ENCODE measurements at places on chromosomes 11 and 22. TPM values are rescaled to one million over a fixed set of nuclear protein-coding genes. Genes with fewer than 3 reads are reported as not detected.

PANX2 gene
- polyA plus RNA-seq = 0.24 TPM

DNA sequence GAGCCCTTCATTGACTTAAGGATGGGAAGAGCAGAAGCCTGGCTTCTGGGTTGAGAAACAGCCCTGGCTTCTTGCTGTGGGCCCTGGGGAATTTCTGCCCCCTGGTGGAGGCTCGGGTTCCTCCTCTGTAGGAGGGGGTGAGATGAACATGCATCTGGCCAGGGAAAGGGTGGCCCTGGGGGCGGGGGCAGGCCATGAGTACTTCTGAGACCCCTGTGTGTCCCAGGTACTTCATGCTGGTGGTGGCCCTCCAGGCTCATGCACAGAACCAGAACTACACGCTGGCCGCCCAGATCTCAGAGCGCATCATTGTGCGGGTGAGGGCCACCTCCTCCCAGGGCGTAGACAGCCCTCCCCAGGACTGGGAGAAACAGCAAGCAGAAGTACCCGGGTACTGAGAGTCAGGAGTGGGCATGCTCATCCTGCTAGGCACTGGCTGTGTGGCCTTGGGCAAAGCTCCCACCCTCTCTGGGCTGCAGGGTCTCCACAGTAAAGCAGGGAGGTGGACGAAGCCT, 15.8 kb downstream of the TMEM258 start:
- DNase-seq = peak; percentile 45

DNA sequence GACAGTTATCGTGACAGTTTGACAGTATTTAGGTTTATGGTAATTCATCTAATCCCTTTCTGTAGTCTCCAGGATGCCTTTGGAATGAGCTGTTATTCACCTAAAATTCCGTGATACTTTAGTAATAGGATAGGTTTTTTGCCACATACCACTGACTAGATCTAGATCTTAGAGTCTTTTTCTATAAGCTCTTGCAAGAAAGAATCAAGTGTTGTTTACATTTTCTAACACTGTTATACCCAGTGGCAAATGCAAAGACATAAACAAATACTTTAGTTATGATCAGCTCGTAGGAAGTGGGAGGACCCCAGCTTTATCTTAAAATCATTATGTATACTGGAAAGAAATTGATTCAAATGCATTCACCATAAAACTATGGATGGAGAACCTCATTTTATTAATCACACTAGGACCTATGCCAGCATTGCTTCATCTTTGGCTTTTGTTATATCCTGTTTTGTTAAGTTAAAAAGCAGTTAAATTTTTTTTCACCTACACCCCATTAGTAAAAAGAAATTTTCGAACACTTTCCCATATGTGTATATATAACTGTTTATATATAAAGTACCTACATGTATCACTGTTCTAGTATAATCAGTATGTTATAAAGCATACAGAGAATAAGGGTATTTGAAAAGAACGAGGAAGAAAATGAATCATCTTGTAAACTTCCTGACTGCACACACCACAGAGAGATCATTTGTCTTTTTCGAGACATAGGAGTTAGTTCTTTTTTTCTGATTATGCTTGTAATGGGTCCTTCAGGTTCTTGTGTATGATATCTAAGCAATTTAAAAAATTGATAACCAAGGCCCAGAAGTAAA, 60.9 kb downstream of the PDHX start:
- peak; percentile 71 for DNase-seq

DNA sequence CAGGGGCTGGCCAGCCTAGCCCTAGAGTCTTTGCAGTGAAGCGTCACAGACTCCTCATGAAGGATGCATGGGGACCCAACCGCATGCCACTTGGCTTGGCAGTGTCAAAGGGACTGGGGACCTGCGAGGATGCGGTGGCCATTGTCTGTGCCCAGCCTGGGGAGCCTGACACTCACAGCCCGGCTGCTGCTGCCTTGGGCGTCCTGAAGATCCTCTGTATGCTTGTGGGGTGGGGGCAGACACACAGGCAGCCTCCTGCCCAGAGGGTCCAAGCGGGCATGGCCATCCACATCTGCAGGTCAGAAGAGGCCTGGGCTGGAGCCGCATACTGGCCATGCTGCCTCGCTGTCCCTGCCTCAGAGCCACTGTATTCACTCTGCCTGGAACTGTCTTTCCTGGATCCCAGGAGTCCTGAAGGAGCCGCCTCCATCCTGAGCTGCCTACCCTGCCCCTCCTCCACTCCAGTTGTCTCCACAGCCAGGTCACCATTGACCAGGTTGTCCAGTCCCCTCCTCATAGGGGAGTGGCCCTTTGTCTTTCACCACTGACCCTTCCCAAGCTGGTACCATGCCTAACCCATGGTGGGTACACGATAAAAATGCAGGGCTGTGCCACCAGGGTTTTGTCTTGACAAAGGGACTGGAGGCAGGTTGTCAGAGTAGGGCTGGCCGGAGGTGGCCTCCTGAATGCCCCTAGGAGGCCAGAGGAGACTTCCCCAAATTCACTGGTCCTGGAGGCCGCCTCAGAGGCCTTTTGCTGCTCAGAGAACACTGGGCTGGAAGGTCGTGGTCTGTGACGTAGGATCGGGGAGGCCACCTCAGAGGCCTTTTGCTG, 107.0 kb downstream of the KCNQ1OT1 start:
- no peak for DNase-seq

DNA sequence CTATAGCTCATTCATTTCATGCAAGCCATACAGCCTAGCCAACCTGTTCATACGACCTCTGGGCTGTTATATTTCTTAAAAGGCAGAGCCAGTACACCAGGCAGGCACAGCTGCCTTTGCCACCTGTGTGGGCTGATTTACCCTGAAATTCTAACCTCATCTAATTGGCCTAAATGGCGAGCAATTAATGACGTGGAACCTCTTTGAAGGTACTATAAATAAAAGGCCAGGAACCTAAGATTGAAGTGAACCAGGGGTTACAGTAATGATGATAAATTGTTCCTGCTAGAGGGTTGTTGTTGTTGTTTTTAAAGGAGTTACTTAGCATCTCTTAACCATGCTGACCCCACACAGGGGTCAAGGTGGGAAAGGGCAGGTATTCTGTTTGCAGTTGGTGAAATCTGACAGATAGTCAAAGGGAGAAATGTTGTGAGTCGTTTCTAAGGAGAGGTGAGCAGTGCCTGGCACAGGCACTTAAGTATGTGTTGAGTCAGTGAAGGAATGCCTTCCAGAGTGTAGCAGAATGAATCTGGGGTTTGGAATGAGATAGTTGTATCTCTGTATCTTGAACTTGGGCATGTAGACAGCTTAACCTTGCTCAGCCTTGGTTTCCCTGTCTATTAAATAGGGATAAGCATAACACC, 213.5 kb upstream of the NAV2 start:
- DNase-seq = no peak

DNA sequence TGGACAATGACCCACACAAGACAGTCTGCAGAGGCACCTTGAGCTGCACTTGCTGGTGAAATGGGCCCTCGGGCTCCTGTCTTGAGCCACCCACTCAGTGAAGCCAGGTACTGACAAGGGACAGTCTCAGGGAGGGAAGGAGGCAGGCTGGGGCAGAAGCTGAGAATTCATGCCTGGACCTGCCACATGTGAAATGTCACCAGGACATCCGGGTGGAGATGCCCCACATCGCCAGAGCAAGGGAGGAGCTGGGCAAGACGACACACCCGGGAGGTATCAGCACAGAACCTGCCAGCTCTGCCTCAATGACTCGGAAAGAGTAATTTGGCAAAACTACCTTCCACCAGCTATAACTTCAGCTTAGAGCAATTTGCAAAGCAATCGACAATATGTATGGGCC, 23.5 kb downstream of the CPT1A start:
- no peak for DNase-seq

OR5B21 gene
- not detected for polyA plus RNA-seq

GRCh38 chr22:50532824-50533796, 3.3 kb upstream of the TYMP start:
- no peak for DNase-seq

MUC6 gene
- polyA plus RNA-seq = 0.31 TPM

CTTN gene
- 99.2 TPM for polyA plus RNA-seq

GRCh38 chr11:44237156-44237555, 72.8 kb downstream of the ALX4 start:
- no peak for DNase-seq

DNA sequence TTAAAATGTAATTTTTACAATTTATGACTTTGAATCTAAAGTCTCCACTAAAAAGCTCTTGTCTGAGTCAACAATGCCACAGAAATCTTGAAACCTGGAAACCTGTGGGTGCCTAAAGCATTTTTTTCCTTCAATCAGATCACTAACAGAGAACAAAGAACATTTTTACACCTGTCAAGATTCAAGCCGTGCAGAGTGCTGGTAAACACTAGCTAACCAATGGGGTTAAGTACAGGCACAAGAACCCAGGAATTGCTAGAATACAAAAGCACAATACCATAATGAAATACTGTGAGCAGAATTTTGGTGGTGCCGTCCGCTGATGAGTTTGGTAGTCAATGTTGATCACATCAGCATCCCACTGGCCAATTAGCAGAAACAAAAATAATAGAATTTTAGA, 380.3 kb upstream of the PITPNB start:
- no peak for DNase-seq

- no peak for DNase-seq
Observed at GRCh38 chr11:35166369-35167360, 27.7 kb downstream of the CD44 start.

DNA sequence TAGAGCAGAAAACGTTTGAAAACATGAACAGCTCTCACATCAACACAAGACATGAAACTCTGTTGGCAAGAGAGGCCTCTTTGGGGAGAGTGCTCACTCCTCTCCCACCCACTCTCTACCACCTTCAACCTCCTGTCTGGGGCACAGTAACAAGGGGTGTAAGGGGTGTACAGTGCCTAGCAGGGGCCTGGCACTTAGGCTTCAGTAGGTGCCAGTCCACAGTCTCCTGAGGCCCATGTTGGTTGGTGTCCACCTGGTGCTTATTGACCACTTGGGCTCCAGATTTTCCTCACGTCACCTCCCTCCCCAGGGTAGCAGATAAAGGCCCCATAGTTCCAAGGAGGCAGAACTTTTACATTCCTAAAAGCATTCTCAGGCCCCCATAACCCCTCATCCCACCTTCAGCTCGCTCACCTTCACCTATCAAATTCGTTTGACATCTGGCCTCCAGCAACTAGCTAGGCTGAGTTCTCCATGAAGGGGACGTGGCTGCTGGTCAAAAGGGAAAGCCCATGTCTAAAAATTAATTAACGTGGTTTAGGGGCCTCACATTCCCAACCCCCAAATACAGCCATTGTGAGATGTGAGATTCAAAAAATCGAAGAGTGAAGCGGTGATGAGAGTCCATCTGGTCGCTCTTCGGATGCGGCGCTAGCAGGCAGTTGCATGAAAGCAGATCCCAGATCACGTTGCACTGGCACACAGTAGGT, 712 bp upstream of the MED15 start:
- no peak for DNase-seq

GRCh38 chr11:15864026-15864805, 492.1 kb downstream of the SOX6 start:
- no peak for DNase-seq

DNA sequence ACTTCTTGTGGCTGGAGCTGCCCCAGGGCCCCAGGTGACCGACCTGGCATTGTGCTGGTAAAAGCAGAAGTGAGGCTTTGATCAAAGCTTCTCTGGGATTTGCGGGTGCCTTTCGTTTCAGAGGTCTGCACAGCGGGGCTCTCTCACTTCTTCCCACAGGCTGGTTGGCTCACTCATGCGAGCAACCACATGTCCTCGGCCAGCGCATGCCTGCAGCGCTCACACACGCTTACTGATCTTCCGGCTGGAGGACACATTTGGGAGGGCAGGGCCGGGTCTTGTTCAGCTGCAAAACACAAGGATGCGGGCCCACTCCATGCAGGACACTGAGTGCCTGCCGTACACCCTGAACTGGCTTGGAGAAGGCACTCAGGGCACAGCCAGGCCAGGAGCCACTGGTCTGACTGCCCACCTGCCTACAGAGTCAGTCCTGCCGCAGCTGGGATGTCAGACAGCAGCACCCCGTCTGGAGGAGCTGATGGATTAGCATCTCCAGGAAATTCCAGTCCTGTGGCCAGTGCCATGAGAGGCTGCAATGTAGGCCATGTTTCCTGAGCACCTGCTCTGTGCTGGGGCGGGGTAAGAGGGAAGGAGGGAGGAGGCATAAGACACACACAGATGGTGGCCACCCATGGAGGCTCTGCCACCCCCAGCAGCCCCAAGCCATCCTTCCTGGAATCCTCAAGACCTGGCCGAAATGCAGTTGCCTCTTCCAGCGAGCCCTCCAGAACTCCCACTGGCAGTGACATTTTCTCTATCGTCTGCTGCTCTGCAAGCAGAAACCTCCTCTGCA, 1383.2 kb downstream of the BRD1 start:
- DNase-seq = no peak

DNA sequence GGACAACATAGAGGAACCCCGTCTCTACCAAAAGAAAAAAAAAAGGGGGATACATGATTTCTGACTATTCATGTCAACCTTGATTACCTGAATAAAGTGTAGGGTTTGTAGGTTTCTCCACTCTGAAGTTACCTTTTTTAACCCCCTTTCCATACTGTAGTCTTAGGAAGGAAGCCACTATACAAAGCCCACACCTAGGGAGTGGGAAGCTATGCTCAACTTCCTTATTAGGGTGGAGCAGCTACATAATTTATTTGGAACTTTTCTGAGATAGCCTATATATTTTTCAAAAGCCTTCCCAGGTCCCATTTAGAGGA, 582 bp upstream of the ATP6V1E1 start:
- no peak for DNase-seq

RIMBP3C gene
- polyA plus RNA-seq = 0.38 TPM

DNA sequence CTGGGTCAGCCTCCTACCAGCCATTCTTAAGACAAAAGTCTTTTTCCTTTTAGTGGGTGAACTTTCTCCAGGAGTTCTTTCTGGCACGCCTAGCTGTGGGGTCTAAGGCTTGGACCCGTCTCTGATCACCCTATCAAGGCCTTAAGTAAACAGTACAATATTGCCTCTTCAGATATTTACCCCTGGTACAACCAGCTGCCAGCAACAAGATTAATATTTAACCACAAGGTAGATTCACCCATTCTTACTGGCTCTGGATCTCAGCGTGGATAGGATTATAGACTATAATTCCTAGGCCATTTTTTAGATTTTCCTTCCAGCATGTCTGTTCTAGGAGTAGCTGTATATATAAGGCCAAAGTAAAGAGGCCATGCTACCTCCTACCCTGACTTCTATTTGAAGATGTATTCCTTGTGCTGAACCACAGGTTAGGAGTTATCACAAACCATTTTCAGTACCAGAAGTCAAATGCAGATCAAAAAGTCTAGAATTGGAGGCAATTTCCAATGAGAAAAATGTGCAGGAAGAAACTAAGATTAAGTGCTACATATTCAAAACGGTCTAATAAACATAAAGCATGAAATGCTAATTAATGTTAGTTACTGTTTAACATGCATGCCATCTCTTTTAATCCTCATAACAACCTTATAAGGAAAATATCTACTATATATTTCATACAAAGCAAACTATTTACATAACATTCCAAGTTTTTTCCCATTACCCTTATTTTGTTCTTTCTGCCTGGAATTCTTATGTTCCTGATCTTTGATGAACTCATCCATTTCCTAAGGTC, 110.0 kb upstream of the SYN3 start:
- DNase-seq = no peak
